ENCODE measurements at places on chromosomes 16 and 17. TPM values are rescaled to one million over a fixed set of nuclear protein-coding genes. Genes with fewer than 3 reads are reported as not detected.

Gene SSTR5
- total RNA-seq = 0.56 TPM

Gene SULT1A2
- 0.35 TPM for total RNA-seq

Gene PIRT
- not detected for total RNA-seq

Gene HS3ST3B1
- total RNA-seq = 14.4 TPM

DNA sequence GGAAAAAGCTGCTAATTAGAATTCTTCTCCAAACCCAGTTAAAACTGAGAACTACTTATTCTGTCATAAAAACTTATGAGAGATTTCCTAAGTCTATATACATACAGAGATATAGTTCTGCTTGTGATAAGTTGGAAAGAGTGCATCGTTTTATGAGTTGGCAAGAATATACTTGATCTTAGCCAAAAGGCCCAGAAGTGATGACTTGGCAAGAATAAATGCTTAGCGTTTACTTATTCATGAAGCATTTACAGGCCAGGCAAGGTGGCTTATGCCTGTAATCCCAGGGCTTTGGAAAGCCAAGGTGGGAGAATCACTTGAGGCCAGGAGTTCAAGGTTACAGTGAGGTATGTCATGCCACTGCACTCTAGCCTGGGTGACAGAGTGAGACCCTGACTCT, 81.7 kb downstream of the CYB561 start:
- no peak for DNase-seq

DNA sequence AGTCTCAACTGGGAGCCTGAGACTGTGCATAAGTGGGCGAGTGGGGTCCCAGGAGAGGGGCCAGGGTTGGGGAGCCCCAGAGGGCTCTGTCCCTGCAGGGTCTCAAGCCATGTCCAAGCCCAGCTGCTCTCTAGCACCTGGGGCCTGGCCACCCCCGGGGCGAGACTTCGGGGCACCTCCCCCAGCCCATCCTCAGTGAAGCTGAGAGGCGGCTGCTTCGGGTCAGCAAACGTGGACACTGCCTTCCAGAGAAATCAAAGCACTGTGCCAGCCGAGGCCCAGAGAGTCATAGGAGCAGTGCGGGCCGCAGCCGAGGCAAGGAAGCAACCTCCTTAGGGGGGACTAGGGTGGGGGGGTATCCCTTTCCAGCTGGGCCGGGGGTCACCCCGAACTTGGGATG, 77.5 kb downstream of the ENGASE start:
- no peak for DNase-seq

- DNase-seq = no peak
Observed at GRCh38 chr17:82698974-82699442, 510 bp upstream of the RAB40B start.

- no peak for DNase-seq
Observed at GRCh38 chr17:40303708-40304551, 5.0 kb upstream of the RARA start.

- DNase-seq = no peak
Observed at GRCh38 chr17:74901353-74902135, 8.1 kb upstream of the FADS6 start.
